ENCODE measurements at places on chromosomes 11 and 22. TPM values are rescaled to one million over a fixed set of nuclear protein-coding genes. Genes with fewer than 3 reads are reported as not detected.

DNA sequence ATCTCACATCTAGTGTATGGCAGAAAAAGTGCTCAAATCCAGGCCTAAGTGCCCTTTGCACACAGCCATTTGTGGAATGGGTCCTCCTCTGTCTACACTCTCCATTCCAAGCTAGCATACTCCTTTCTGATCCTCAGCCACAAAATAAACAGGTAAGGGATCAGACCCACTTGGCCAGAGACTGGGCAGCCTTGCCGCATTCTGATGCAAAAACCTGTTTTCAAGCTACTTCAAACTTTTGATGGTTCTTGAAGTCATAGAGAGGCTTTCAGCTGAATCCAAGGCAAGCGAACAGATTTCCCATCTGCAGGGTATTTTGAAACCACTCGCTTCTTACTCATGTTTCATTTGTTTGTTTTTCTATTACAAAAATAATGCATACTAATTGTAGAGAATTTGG is 136.6 kb upstream of the NAV2 start:
- DNase-seq = no peak

DNA sequence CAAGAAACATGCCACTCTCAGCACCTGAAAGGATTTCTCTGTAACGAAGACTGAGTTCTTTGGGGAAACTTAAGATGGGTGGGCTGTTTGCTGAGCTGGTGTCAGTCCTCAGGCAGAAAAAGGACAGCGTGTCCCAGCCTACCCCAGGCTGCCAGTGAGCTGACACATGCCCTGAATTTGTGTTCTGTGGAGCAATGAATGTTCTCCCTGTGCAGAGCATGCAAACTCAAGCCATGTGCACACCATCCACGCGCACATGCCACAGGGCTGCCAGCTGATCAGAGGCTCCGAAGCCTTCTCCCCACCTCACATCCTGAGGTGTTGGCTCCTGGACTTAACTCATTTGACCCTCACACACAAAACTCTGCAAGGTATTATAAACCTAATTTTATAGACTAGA is 104.9 kb downstream of the KCNC1 start:
- DNase-seq = no peak

DNA sequence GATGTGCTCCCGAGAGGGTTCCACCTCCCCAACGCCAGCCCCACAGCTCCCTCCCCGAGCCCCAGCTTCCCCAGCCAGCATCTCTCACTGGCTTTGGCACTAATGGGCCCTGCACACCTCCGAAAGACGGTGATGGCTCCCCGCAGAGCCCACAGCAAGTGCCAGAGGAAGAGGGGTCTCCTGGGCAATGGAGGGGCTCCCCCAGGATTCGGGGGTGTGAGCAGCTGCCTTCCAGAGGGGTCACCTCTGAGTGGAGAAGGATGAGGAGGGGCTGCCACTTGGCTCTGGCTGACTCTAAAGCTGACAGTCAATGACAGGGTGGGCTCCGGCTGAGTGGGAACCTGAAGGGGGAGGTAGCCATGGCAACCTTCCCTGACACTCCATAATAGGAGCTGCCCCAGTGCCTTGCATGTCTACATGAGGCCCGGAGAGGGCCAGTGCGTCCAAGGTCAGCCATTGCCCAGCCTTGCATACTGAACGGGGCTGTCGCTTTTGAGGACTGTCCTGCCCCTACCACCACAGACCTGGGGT is 98.6 kb upstream of the SYT13 start:
- peak; percentile 64 for DNase-seq

- DNase-seq = no peak
These were observed 58.2 kb downstream of the RBX1 start for GRCh38 chr22:41009222-41009948.

The MPEG1 gene
- total RNA-seq = 4.3 TPM

The DDIAS gene
- total RNA-seq = 0.22 TPM

Data from cardiac septum (tissue), 1 donor.